ENCODE measurements at places on chromosomes 2 and 18.
A peak's percentile ranks its signal among the peaks of the same experiment; 100 is the strongest.

DNA sequence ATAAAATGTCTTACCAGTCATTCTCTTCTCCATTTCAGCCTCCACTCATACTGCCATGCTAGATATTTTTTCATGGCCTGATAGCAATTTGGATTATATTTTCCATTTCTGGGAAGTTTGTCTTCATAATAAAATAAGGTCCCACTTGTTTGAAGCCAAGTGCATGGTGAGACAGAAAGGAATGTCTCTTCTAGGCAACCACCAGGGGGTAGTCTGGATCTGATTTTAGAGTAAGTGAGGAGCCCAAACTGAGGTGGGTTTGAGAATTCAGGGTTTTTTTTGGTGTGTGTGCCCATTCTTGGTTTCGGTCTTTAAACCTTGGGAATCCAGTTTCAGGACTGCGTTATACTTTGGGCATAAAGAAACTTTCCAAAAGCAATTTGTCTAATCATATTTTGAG, 315.5 kb downstream of the RPRM start:
- DNase-seq: peak; percentile 17

- no peak for DNase-seq
These were observed 46.2 kb downstream of the INHBB start for GRCh38 chr2:120391911-120392665.

DNA sequence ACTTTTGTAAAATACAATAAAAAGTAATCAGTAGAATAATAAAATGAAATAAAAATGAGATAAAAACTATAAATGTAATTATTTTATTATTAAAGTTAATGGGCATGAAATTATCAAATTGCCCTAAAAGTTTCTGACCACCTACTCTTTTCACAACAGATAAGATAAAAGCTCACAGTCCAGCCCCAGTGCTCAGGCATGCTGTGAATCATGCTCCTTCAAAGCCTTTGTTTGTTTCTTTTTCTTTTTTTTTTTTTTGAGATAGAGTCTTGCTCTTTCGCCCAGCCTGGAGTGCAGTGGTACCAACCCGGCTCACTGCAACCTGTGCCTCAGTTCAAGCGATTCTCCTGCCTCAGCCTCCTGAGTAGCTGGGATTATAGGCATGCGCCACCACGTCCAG, 181.7 kb downstream of the ANKRD44 start:
- DNase-seq: no peak

GRCh38 chr2:195414537-195415100, 242.4 kb upstream of the SLC39A10 start:
- DNase-seq: no peak

DNA sequence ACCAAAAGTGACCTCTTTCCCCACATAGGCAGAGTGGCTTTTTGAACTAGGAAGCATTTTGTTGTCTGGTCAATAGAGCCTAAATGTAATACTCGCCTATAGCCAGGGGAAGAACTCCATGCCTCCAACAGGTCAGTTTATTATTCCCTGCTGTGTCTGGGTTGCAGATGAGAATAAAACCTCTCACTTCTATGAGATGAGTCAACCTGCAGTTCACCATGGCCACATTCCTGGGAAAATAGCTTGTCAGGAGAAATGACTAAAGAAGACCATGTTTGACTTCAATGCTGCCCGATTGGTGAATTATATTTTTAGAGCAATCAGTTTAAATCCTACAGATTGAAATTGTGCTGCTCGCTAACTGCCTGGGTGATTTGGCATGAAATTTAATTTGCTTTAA, 46.7 kb upstream of the LRRTM1 start:
- DNase-seq: no peak

- no peak for DNase-seq
These were observed 289.2 kb downstream of the ERBB4 start for GRCh38 chr2:212249451-212249850.

GRCh38 chr2:48954935-48955334, 199.4 kb downstream of the FSHR start:
- no peak for DNase-seq

DNA sequence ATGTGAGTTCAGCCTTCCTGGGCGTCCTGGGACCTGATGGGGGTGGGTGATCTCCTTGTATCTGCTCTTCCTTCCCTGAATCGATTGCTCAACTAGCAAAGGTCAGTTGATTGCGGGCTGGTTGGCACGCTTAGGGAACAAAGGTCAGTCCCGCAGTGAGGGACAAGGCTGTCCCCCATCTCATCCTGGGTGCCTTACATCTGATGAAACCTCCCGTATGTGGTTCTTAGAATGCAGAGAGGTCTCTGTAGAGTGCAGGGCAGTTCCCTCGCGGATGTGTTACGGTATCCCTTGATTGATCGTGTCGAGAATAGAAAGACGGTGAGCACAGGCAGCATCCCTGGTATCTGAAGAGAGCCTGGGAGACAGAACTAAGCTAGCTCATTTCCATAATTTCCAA, 56.4 kb upstream of the RBM44 start:
- no peak for DNase-seq

DNA sequence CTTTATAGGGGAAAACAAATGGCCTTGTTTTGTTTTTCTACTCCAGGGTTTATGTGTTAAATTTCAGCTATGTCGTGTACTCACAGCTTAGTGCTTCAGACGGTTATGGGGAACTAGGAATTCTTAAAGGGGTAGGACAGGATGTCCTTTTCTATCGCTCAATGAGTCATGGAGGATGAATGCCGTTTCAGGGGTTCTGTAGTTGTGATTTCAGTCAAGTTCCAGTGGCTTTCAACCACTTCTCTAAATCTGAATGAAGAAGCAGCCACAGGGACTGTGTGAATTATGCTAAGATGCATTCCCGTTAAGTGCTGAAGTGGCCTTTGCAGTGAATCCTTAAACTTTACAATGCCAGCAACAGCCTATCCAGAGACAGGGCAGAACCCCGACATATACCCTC, 1231.7 kb upstream of the ZEB2 start:
- peak; percentile 54 for DNase-seq
